CD4-positive, alpha-beta T cell treated with Interleukin-1 beta for 1 hour (primary cell): ENCODE measurements at places on chromosomes 5 and 9.

GRCh38 chr9:93057703-93058354, 672 bp upstream of the SUSD3 start:
- DNase-seq = no peak

DNA sequence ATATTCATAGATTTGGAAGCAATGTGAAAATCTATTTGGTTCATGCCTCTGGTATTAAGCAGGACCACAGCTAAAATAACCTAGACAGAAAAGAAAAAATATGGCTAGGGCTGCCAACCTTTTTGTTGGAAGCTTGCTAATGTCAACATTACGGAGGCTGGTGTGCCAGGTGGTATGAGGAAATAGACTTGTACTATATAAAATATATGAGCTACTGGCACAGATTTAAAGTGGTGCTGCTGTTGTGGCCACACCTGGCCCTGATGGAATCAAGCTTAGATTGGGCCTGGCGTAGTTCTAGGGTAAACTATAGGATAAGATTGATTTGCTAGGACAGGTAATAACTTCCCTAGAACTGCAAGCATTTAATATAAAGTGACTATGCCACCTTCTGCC, 10.6 kb upstream of the PARP8 start:
- DNase-seq = no peak

GRCh38 chr9:106657926-106658325, 205.0 kb upstream of the ZNF462 start:
- DNase-seq = no peak

DNA sequence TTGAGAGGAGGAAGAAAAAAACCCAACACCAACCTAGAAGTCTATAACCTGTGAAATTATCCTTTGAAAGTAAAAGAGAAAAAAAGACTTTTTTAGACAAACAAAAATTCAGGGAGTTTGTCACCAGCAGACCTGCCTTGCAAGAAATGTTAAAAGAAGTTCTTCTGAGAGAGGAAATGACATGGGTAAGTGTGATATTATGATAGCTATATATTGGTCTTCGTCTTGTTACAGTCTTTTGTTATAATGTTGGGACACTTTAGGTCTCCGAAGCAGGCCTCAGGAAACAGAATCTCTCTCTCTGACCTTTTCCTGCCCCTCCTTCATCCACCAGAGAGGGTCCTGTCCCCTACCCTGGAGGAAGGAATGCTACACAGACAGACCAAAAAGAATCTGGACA, 16.6 kb upstream of the MLANA start:
- no peak for DNase-seq

- DNase-seq = no peak
These were observed 91.5 kb upstream of the CDH9 start for GRCh38 chr5:27129926-27130325.

GRCh38 chr5:31769530-31769929, 130.6 kb downstream of the PDZD2 start:
- DNase-seq = no peak

DNA sequence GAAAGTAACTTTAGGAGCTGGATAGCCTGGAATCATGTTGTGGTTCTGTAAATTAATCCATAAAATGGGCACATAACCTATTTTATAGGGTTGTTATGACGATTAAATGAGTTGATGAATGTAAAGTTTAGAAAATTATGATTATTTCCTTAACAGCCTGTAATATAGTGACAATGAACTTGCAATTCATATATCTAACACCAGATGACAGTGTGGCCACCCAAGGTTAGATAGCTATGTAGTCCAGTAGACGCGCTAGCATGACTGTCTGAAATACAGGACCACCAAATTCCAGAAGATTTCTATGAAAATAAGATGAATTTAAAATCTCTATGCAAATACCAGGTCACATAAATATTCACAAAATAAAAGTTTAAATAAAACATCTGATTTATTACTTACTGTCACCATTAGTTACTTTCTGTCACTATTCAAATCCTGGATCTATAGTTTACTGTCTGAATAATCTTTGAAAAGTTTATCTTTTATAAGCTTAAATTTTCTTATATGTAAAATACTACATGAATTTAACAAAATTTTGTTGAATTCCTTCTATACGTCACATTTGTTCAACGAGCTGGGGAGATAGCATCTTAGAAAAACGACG, 26.1 kb upstream of the MACIR start:
- no peak for DNase-seq

GRCh38 chr9:133147412-133148198, 16.1 kb downstream of the GBGT1 start:
- DNase-seq = peak; percentile 92

DNA sequence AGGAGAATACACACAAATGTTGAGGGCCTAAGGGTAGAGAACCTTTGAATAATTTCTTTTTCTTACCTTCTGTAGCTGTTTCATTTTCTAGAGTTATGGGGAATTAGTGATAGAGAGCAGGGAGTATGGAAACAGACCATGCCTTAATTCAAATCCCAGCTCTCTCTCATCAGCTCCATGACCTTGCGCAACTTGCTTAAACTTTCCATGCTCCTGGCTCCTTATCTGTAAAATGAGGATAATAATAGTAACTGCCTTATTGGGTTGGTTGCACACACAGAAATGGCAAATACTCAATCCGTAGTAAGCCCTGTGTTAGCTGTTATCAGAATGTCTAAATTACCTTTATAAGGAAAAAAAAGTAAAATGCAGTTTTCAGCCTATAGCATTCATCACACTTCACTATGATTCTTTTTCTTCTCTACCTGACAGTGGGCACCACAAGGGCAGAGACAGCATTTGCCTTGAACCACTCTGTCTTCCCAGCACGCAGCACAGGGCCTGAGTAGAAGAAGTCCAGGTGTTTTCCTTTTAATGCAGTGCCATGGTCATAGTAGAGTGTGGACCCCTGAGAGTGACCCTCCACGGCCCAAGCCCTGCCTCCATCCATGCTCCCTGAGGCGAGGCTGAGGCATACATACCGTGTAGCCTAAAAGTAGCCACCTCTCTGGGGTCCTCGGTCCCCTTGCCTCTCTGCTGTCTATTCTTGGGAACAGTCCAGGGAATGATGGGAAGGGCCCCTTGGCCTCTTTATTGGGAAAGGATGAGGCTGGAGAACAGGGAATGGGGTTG, 17.4 kb downstream of the C5orf15 start:
- DNase-seq = no peak

GRCh38 chr5:75142566-75143136, 90.3 kb upstream of the GCNT4 start:
- no peak for DNase-seq

- no peak for DNase-seq
These were observed 67.1 kb downstream of the RETREG1 start for GRCh38 chr5:16549491-16550206.

DNA sequence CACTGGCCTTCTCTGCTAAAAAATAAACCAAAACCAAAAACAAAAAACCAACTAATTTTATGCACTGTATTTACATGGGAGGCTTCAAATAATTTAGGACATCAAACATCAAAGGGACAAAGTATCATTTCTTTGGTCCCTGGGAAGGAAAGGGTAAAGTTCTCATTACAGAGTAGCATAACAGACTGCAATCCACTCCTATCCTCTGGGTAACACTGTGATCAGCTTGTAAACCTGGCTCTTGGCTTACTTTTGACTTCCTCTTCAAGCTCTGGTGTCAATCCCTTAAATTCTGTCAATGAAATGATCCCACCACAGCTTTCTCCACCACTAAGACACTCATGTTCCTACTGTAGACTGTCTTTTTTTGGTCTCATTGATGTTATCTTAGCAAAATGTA, 69.8 kb upstream of the VCAN start:
- no peak for DNase-seq

DNA sequence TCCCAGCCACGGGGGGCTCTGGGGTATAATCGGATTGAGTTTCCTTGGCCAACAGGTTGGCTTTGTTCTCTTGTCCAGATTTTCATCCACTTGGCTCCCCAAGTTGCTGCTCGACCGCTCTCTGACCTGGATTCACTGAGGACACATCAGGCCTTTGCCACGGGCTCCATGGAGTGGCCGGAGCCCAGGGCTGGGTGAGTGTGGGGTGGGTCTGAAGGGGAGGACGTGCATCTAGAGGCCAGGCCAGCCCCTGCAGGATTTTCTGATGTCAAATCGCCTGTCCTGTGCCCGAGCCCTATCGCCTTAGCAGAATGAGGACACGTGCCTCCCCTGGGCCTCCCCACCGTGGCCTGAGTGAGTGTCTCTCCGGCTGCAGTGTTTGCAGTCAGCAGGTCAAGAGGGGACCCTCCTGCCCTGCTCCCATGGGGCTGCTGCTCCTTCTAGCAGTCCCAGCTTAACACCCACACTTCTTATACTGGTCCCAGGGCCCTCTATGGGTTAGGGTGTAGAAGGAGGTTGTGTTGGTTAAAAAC, 89.1 kb upstream of the BOD1 start:
- DNase-seq = no peak

DNA sequence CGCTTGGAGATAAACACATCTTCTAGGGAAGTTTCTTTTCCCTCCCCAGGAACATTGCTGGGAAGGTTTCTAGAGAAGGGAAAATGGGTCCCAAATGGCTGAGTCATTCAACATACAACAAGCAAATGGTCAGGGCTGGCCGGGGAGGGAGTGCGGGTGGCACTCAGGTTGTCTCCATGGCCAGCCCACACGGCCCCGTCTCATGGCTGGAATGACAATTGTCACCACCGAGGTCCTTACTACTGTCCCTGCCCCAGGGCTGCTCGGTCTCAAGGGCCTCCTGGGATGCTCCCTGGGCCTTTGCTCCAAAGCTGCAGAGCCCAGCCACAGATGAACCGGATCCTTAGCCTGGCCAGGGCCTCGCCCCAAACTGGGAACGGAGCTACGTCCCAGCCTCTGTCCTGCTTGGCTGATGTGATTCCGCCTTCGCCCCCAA, 121.9 kb downstream of the FGF18 start:
- DNase-seq = no peak

DNA sequence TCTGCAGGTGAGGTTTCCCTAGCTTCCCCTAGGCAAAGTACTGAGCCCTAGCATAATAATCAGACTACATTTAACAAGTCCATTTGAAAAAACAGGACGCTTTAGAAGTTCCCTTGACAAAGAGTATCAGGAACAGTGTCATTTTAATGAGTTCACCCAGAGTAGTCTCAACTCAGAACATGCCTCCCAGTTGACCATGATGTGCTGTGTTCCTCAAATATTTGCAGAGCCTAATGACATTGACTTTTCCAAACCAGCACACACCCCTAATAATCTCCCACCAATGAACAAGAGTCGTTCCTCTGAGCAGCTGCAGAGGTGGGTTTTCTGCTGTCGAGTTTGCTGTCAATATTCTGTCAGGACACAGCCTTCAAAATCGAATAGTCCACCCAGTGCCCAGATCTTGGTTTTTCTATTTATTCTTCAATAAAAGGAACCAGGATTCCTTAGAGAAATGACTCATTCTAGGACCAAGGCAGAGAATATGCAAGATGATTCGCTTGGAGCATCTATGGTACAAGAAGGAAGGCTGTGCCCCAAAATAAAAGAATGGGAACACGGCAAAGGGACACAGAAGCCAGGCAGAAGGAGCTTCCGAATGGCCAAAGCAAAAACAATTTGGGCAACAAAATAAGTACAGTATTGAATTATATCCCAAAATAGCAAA, 57.6 kb downstream of the OTULIN start:
- DNase-seq = no peak

DNA sequence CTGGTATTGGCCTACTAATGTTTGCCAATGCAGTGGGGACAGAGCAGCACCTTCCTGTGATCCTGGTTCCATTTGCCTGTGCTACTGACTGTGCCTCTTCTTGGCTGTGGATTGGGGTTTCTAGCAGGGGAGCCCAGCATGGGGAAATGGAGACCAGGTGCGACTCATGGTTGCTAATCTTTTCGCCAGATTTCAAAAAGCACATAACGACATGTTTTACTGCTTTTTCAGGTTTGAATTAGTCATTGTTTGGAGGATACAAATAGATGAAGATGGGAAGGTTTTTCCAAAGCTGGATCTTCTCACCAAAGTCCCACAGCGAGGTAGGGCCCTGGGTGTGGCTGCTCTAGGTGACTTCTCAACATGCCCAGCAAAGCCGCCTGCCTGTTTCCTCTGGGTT, 57.6 kb downstream of the IPPK start:
- no peak for DNase-seq

DNA sequence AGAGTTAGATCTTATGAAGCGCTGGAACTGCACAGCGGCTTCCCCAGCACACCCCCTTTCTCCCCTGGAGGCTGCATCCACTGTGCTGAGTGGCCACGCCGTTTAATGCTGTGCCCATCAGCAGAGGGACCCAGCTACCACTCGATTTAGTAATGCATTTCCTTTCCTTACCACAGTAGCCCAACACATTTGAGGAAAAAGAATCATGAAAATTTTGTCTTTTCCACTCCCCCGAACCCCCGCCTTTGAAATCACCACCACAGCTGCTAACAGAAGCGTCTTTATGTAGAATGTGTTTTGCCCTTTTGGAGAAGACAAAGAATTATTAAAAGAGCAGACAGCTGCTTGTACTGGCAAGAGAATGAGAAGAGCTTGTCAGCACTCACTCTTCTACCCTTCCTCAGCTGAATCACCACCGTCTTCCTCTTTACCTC, 73.2 kb downstream of the ACER2 start:
- DNase-seq = no peak

GRCh38 chr5:142320430-142320738, 4.4 kb downstream of the SPRY4 start:
- no peak for DNase-seq

GRCh38 chr5:15634591-15635288, 134.8 kb downstream of the FBXL7 start:
- no peak for DNase-seq

GRCh38 chr9:79123415-79123814, 448.4 kb upstream of the TLE4 start:
- DNase-seq = no peak

DNA sequence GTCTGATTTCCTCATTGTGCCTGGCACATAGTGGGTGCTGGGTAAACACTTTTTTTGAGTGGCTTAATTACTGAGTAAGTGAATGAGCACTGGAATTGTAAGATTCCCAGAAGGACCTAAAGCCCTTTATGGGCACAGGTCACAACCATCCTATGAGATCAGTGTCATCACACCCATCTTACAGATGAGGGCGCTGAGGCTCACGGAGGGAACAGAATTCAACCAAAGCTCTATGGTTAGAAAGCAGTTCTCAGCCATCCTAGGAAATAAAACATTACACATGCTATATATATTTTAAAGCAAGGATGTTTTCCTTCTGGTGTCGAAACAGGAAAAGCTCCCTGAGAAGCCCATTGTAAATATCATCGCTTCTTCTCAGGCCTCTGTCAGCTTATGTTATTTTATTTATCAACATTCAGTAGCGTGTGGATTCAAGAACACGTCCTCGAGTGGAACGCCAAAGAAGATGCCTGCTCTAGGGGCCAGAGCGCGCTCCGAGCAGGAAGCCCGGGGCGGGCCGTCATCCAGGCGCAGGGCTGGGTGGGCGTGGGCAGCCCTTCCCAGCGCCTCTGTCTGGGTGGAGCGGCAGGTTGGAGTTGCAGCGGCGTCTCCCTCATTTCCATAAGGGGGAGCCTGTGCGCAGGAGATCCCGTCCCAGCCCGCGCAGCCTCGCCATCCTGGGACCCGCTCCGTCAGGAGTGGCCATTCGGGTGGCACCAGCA, 155.8 kb upstream of the SMIM23 start:
- no peak for DNase-seq

- DNase-seq = no peak
These were observed 123.7 kb upstream of the CPEB4 start for GRCh38 chr5:173764332-173765028.
